ENCODE measurements at places on chromosomes 1 and 21.

DNA sequence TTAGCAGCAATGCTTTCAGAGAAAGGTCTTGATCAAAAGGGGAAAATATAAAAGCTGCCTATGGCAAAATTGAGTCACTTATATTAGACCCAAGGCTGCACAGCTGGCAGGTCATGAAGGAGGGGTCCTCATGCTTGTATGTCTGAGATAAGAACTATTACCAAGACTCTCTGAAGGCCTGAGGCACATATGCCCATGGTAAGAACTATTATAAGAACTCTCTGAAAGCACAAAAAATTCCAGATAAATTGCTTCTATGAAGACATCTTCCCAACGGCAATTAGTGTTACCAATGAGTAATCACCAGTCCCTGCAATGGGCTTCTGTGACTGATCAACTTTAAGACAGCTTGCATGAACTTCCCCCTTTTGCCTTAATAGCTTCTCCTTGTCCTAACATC, 42.8 kb upstream of the LRIF1 start:
- DNase-seq: no peak

DNA sequence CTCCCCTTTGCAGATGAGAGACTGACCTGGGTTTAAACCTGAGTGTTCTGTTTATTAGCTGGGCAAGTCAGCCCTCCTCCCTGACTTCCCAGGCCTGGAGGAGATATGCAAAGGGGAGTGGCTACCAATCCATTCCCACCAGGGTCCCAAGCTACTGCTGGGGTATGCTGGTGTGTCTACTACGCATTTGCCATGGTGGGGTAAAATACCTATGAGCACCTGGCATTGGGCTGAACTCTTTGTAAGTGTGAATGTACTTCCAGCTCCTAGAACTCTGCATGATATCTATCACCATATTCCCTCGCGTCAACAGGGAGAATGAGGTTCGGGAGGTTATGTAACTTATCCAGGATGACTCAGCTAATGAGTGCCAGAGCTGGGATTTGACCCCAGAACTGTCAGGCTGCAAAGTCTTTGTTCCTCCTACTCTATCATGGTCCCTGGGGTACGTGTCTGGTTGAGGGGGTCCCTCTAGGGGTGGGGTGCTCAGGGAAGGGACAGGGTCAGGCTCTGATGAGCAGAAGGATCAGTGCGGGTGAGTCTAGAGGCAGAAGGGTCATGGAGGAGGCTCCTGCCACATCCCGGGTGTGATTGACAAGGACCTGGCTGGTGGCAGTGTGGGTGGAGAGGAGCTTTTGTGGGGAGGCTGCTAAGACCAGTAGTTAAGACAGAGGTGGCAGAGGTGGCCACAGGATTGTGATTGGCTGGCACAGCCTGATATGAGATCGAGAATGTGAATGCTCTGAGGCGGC, 16.7 kb downstream of the AMPD2 start:
- DNase-seq: no peak

DNA sequence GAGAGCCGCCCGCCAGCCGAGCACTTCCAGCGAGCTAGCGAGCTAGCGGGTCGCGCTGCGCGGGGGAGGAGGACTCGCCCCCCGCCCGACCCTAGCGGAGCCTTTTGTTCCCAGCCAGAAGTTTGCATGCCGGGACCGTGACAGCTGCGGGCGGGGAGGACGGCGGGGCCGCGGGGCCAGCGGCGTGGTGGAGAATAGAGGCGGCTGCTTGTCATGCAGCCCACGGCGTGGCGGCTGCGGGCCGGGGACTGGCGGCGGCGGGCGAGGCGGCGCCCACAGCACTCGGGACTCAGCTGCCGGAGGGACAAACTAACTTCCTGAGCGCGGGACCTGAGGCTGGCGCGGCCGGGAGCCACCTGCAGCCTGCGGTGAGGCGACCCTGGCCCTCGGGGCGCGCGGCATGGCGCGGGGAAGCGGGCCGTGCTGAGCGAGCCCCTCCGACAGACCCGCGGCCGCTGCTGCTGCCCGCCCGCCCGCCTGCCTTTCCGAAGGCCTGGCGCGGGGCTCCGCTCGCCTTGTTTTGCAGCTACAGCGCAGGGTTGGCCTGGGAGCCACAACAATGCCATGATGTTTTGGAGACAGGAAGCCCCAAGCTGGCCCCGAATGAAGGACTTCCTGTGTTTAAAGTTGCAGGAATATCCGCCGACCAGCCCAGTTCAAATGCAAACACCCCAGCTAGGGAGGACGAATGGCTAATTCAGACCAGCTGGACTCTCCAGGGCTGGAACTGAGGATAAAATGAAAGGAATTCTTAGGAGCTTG, 82.2 kb upstream of the BMP8A start:
- peak; percentile 30 for DNase-seq

DNA sequence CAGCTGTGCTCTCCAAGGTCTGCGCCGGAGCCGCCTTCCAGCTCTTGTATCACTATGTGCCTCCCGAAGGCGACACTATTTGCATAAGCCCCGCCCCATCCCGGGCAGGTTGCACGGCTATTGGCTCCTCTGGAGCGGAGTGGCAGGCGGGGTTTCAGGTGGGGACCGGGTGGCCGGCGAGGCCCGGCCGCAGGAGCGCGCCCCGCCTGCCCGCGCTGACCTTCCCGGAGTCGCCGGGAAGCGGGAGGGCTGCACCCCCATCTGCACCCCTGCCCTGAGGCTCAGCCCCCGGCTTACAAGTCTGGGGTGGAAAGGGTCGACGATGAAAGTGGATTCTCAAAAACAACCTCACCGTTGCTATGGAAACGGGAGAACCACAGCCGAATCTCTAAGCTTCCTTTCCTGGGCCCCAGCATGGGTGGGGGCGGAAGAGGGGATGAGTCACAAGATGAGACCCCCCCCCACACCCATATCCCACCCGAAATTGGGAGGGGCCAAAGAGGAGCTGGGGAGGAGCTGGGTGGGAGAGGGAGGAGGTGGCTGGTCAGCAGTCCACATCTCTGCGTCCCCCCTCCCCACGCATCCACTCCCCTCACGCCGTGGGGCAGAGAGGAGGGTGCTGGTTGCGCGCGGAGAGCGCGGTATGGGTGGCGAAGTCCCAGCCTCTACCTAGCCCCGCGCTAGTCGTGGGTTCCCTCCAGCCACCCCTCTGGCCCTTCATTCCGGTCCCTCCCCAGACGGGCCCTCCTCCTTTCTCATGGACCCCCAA, at the start of gene HPCAL4:
TSS of gene HPCAL4 (minus strand) at position 51 of the 769 bp plus-strand sequence. CDS start 6,830 bp downstream, outside the sequence.
- DNase-seq: peak; percentile 85

DNA sequence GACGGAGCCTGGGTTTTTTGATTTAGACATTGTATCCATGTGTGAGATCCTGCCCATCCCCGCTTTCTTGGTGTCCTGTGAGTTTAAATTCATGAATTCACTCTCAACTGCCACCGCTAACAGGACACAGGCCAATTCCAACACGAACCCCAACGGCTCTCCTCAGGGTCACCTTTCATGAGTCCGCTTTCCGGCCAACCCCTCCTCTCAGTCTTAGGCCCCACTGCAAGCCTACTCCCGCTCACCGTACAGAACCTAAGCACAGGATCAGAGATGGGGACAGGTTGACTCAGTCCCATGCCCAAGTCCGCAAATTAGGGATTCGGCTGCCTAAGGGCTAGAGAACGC, 238 bp upstream of the SCP2 start:
- DNase-seq: no peak

DNA sequence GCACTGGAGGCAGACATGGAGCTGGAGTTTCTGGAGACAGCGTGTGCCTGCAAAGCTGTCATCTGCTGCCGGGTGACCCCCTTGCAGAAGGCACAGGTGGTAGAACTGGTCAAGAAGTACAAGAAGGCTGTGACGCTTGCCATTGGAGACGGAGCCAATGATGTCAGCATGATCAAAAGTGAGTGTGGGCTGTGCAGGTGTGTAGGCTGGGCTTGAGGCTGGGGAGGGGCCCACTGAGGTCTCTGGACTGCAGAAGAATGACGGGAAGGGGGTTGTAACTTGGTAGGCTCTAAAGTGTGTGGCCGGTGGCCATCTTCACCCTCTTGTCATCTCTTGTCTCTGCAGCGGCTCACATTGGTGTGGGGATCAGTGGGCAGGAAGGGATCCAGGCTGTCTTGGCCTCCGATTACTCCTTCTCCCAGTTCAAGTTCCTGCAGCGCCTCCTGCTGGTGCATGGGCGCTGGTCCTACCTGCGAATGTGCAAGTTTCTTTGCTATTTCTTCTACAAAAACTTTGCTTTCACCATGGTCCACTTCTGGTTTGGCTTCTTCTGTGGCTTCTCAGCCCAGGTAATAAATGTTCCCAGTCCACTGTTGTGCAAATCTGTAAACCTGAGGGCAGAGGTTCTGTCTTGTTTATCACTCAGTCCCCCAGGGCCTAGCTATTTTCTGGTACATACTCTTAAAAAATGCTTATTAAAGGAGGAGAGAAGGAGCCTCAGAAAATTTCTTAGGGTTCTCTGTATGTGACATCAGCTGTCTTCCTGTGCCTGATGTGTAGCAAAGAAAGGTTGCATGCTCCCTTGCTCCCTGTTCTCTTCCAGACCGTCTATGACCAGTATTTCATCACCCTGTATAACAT, 19.9 kb downstream of the ATP8B2 start:
- DNase-seq: peak; percentile 47

- DNase-seq: peak; percentile 36
Observed at GRCh38 chr1:11719313-11720032, 16.5 kb upstream of the AGTRAP start.

- no peak for DNase-seq
Observed at GRCh38 chr1:101136739-101137138, 100.1 kb upstream of the S1PR1 start.

Data from ACHN (cell line).